ENCODE measurements at places on chromosomes 1 and 21.

DNA sequence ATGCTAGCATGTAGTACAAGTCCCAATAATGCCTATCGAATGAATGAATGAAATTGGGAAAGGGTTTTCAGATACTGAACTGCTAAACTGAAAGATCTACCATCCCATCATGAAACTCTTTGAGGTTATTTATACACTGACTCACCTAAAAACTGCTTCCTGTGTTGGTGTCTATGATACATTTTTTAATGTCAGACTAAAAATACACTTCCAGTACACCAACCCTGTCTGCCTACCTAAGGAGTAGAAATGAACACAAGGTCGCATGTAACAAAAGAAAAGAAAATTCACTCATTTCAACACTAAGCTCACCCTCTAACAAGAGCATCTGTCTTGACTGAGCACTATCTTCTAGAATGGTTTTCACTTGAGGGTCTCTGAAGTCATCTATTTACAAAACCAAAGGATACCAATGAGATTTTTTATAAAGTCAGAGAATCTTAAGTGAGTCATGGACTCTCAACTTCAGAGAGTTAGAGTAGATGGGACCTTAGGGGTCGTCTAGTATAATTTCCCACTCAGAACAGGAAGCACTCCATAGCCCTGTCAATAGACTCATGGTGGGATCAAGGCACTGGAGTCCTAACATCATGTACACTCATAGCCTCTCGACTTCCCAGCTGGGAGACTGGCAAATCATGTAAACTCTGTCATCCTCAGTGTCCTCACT, 53.4 kb downstream of the WLS start:
- DNase-seq, result peak; percentile 9

DNA sequence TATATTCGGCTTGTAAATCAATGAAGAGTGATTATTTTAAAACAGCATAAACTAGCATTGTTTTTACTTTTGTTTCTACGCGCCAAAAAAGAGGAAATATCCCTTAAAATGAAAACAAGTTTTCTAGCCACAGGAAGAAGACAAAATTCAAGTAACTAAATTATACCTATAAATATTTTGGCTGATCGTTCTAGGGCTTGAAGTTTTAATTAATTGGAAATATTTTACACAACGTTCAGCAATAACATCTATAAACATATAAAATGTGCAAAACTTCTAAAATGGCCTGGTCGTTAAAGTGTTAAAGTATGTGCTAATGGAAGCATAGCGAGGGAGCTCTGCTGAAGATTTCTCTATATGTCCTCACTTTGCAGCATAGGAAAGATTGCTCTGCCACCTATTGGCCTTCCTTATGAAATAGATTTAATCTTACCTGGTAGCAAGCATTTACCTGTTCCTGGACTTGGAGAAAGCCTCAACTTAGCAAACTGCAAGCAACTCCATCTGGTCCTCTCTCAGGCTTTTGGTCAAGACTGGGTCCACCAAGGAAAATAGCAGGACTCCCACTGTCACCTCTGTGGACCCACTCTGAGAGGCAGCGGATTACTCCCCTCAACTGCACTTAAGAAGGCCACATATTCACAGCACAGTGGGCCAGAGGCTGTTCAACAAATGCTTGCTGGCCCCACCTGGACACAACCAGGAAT, 351.3 kb upstream of the RUNX1 start:
- DNase-seq, result peak; percentile 95

GRCh38 chr1:31860581-31860980, 44.8 kb upstream of the SPOCD1 start:
- DNase-seq, result no peak

- peak; percentile 20 for DNase-seq
These were observed 125.9 kb upstream of the VAMP3 start for GRCh38 chr1:7644961-7645750.

- no peak for DNase-seq
These were observed 53.9 kb downstream of the GALNT2 start for GRCh38 chr1:230120921-230121381.

- DNase-seq, result peak; percentile 96
These were observed 57.1 kb downstream of the RNF187 start for GRCh38 chr1:228544021-228544850.

DNA sequence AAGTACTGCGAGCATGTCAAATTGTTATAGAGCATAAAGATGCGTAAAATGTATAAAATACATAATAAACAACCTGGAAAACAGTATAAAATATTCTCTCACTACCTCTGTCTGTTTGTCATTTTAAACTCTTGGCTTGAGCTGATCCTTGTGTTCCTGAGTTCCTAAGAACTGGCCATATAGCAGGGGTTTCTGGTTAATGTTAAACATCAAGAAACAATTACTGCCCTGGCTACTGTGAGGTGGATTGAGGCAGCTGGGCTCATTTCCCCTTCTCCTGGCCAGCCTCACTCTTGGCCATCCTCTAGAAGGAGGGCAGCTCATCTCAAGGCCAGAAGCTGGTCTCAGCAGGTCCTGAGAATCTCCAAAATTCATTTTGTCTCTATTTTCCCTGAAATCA, 297.3 kb upstream of the USP24 start:
- no peak for DNase-seq

- DNase-seq, result no peak
These were observed 76.1 kb downstream of the PTPN14 start for GRCh38 chr1:214475331-214475730.

DNA sequence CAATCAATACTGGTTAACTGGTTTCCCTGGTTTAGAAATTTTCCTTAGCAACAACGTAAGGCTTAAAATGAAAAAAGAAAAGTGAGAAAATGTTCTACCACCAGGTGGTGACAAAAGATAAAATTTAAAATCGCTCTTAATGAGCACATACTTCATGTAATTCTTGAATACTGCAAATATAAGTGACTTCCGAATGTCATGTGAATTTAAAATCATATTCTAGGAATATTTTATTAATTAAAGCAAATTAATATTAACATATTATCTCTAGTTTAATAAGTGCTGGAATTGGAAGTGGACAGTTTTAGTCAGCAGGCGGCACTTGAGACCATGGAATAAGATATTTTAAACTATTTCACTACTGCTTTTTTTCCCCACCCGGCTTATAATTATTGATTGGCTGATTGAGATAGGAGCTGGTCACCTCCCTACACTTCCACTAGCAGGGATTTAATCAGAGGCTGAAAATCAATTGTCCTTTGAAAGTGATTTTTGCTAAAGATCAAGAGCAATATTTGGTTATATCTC, 5.0 kb upstream of the ADAMTS1 start:
- DNase-seq, result peak; percentile 47

GRCh38 chr1:150832597-150832996, 24.5 kb upstream of the CTSK start:
- no peak for DNase-seq

DNA sequence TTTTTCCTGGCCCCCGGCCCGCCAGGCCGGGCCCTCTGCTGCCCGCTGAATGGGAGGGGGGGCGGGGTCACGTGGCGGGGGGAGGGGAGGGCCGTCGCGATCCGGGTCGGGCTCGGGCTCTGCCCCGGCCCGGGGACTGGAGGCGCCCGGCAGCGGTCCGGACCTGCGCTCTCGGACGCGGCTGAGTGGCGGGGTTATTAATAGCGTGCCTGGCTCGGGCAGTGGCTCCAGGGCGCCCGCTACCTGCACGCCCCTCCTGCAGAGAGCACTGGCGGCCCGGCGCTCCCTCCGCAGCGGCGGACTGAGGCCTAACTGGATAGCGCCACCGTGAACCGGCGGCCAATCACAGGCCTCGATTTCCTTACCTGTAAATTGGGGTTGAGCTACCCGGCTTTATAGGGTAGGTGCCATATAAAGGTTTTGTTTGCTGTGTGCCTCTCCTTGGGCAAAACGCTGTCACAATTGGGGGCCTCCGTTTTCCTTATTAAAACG, 28.1 kb downstream of the AHDC1 start:
- peak; percentile 78 for DNase-seq

GRCh38 chr1:107949467-107950253, 15.3 kb downstream of the VAV3 start:
- no peak for DNase-seq
